ENCODE measurements at places on chromosomes 7 and 10. TPM values are rescaled to one million over a fixed set of nuclear protein-coding genes. Genes with fewer than 3 reads are reported as not detected.
A peak's percentile ranks its signal among the peaks of the same experiment; 100 is the strongest.

TAS2R39 gene
- not detected for total RNA-seq

ASAH2 gene
- 0.40 TPM for total RNA-seq

PTEN gene
- total RNA-seq, result 127 TPM

DNA sequence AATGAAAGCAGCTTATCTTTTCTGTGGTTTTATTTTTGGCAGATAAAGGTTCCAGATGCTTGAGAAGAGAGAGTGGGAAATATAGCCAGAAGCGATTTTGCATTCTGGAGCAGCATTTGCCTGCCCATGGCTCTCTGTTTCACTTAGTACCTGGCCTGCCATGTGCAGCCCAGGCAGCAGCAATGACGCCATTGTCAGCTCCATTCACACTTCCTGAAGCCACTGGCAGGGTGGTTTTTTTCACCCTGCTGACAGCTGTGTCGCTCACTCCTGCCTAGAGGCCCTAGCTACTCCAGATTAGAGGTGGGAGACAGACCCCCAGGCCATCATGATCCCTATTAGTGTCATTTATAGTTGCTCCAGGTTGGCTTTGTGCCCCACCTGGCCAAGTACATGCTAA lies 30.1 kb upstream of the NEUROD6 start:
- no peak overlapping the region for H3K27ac ChIP-seq
- H3K36me3 ChIP-seq, result no peaks in the 10 kb centered on the region
- H3K4me3 ChIP-seq, result no peak overlapping the region
- H3K27me3 ChIP-seq, result no peaks in the 10 kb centered on the region
- no peak for DNase-seq
- peaks cover 3% of the 10 kb centered on the region for H3K4me1 ChIP-seq

ADRA2A gene
- total RNA-seq, result 16.2 TPM

DNA sequence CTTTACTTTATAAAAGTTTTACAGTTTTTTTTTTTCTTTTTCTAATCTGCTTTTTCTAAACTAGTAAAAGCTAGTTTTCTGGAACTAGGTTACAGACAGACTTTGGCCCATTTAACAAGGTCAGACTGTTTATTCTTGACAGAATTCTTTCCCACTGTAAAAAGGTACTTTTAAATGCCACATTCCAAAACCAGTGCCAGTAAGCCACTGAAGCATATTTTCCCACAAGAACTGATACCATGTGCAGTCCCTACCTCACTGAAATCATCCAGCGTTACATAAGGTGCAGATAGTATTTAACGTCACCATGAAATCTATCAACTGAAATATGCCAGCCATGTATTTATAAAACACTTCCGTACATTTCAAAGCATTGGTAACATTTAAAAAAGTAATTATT lies 121.6 kb downstream of the CDK6 start:
- DNase-seq, result no peak
- H3K27me3 ChIP-seq, result no peaks in the 10 kb centered on the region
- peak overlapping the region; percentile 13 for H3K27ac ChIP-seq
- H3K4me1 ChIP-seq, result no peaks in the 10 kb centered on the region
- H3K4me3 ChIP-seq, result no peak overlapping the region

ZNF488 gene
- total RNA-seq, result not detected

CTAGE6 gene
- 1.5 TPM for total RNA-seq

DNA sequence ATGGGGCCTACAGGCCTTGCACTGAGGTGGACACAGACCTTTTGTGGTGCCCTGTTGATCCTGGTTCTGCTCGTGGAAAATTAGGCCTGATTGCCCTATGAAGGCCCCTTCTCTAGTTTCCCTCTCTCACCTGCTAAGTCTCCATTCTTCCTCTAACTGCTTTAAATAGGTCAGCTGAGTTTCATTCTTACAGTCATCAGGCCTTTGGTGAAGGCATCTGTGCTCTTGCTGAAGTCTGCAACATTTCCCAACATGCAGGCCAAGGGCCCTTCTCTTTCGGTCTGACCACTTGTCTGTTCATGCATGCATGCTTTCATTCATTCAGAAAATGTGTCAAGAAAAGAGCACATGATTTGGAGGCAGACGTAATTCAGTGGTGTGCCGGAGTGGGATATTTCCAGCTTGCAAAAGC lies 244.0 kb downstream of the BUB3 start:
- no peak overlapping the region for H3K4me3 ChIP-seq
- H3K27me3 ChIP-seq, result no peaks in the 10 kb centered on the region
- DNase-seq, result peak; percentile 18
- H3K4me1 ChIP-seq, result no peaks in the 10 kb centered on the region

STAG3 gene
- total RNA-seq, result 9.4 TPM

NUTM2E gene
- 0.27 TPM for total RNA-seq

MLXIPL gene
- 21.9 TPM for total RNA-seq

GRCh38 chr10:42428534-42428933 lies 209.8 kb downstream of the ZNF33B start:
- no peak for DNase-seq
- H3K36me3 ChIP-seq, result no peaks in the 10 kb centered on the region
- no peaks in the 10 kb centered on the region for H3K27me3 ChIP-seq
- no peak overlapping the region for H3K27ac ChIP-seq
- H3K4me3 ChIP-seq, result no peak overlapping the region

NEUROD6 gene
- total RNA-seq, result not detected

- no peaks in the 10 kb centered on the region for H3K27me3 ChIP-seq
- DNase-seq, result no peak
- no peaks in the 10 kb centered on the region for H3K36me3 ChIP-seq
- no peak overlapping the region for H3K27ac ChIP-seq
- no peak overlapping the region for H3K4me3 ChIP-seq
Measured at GRCh38 chr7:84906889-84907288, 280.0 kb downstream of the SEMA3D start.

DNA sequence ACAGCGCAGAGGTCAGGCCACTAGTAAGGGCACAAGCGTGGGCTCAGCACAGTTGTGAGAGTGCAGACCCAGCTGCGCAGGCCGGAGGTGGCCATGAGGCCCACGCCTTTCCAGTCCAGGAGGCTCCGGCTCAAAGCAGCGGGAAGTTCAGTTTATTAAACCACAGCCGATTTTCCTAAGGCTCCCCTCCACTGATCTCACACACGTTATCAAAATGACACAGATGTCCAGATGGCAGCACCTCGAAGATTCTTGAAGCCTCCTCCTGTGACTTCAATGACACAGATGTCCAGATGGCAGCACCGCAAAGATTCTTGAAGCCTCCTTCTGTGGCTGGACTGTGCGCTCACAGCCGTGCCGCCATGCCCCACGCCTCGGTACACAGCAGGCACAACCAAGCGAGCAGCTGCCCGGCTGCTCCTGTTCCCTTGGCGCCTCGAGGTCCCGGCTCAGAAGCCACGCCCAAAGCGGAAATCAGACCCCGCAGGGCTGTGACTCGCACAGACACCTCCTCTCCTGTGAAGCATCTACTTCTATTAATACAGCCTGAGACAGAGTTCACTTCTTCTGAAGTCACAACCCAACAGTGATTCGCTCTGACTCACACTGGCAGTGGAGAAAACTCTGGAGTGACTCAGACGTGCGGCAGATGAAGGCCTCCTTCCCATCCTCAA lies 122.7 kb downstream of the MAD1L1 start:
- H3K27ac ChIP-seq, result no peak overlapping the region
- DNase-seq, result no peak
- H3K4me1 ChIP-seq, result peaks cover 13% of the 10 kb centered on the region
- no peak overlapping the region for H3K4me3 ChIP-seq

DNA sequence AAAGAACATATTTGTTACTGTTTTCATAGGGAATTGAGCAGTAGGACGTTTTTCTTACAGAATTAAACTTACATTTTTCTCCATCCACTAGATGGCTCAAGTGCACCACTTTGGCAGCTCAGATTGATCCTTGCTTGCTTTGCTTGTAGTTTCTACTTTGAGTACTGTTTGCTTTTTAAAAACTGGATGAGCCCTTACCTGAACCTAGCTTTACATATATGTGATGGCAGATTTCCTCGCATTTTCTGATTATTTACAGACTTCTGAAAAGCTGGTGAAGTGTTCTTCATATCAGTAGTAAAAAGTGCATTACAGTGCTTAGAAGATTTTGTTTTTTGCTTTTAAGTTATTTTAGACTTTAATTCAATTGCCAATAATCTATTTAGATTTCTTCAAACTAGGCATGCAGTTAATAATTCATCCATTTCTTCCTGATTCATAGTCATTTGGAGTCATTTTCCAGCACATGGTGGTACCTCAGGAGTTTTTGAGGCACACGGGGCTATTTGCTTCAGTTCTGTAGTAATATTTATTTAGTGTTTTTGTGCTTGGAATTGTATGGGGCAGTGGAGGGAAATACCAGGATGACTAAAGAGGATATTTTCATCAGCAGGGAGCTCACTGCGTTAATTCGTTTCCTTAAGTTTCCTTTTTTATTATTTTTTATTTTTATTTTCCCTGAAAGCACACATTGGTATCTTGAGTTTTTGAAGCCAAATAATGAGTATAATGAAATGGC lies 57.3 kb downstream of the MAPK8 start:
- peaks cover 10% of the 10 kb centered on the region for H3K4me1 ChIP-seq
- no peaks in the 10 kb centered on the region for H3K27me3 ChIP-seq
- H3K36me3 ChIP-seq, result no peaks in the 10 kb centered on the region
- H3K4me3 ChIP-seq, result no peak overlapping the region
- no peak overlapping the region for H3K27ac ChIP-seq

GRCh38 chr7:71637578-71637977 lies 505.6 kb downstream of the GALNT17 start:
- H3K27ac ChIP-seq, result no peak overlapping the region
- no peak for DNase-seq
- no peak overlapping the region for H3K4me3 ChIP-seq
- H3K4me1 ChIP-seq, result no peaks in the 10 kb centered on the region

RSPH10B gene
- total RNA-seq, result not detected

GRCh38 chr7:107613948-107614347 lies 33.9 kb downstream of the BCAP29 start:
- no peaks in the 10 kb centered on the region for H3K36me3 ChIP-seq
- H3K27ac ChIP-seq, result no peak overlapping the region
- DNase-seq, result no peak
- H3K4me1 ChIP-seq, result peaks cover 5% of the 10 kb centered on the region
- H3K4me3 ChIP-seq, result no peak overlapping the region

DNA sequence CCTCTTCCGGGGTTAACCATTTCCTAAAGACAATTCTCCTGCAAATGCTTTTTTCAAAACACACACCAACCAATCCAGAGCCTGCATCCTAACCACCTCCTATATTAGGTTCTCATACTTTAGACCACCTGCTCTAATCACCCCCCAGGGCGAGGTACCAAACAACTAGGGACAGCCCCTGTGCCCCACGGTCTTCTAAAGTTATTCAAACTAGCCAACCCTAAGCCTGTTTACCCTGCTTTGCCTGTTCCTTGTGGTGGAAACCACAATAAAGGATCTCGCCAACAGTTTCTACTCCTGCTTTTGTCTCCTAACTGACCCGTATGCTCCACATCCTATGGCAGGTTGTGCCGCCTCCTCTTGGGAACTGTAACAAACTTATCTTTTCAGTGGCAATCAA lies 21.1 kb downstream of the SP4 start:
- no peaks in the 10 kb centered on the region for H3K4me1 ChIP-seq
- no peak overlapping the region for H3K4me3 ChIP-seq
- H3K36me3 ChIP-seq, result no peaks in the 10 kb centered on the region
- H3K27me3 ChIP-seq, result no peaks in the 10 kb centered on the region
- DNase-seq, result no peak
- no peak overlapping the region for H3K27ac ChIP-seq

DNA sequence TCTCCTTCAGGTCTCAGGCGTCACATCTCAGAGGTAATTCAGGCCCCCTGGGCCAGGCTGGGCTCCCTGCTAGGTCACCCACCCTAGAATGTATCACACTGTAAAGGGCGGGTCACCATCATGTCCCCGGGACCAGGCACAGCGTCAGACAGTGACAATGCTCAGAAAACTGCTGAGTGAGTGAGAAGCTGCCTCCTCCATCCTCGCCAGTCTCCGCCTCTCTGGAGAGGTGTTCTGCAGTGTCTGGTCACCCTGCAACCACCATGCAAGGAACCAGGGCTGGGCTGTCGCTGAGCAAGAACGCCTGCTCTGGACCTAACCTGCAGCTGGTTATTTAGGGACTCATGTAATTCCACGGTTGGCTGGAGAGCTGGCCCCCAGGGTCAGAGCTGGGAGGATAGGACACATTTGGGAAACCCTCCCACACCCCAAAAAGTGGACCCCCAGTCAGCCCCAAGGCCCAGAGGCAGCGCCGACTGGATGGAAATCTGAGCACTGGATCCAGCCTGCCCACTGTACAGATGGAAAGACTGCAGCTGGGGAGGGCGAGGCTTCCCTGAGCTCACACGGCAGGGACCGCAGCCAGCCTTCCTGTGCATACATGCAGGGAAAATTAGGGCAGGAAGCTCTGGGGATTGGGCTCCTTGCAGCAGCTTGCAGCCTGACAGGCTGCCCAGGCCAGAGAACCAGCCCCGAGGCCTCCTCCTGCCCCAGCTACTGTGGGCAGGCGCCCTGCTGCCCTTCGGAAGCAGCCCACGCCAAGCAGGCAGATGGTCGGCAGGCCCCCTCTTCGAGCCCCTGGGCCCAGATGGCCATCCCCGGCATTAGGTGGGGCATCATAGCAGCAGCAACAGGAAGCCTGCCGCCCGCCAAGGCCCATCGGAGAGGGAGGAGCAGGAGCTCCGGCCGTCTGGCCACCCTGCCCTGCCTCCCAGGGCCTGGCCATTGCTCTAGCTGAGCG lies 105.4 kb upstream of the ZMIZ1 start:
- no peaks in the 10 kb centered on the region for H3K27me3 ChIP-seq
- H3K36me3 ChIP-seq, result no peaks in the 10 kb centered on the region
- no peak overlapping the region for H3K27ac ChIP-seq
- no peak overlapping the region for H3K4me3 ChIP-seq

TLL2 gene
- not detected for total RNA-seq

GPR146 gene
- not detected for total RNA-seq

GRCh38 chr7:81845744-81846241 lies 75.9 kb upstream of the HGF start:
- H3K27me3 ChIP-seq, result no peaks in the 10 kb centered on the region
- peak overlapping the region; percentile 31 for H3K27ac ChIP-seq
- H3K36me3 ChIP-seq, result no peaks in the 10 kb centered on the region
- DNase-seq, result no peak
- no peaks in the 10 kb centered on the region for H3K4me1 ChIP-seq

DNA sequence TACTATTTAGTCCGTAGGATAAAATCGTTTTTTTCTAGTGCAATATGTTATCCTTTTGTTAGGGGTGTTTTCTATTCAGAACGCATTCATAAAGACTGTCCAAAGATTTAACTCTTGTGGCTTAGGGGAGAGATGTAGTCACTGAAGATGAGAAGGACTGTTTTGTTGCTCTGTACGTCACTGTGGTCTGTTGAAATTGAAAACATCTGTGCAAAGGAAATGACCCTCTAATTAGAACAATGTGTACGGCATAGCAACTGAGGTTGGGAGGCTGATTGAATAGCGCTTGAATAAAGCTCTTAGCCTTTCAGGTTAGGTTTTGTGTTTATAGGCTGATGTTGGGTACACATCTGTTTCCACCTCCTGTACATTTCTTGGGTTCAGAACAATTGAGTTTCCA lies 453.4 kb upstream of the AKR1E2 start:
- no peak overlapping the region for H3K27ac ChIP-seq
- no peaks in the 10 kb centered on the region for H3K36me3 ChIP-seq
- no peaks in the 10 kb centered on the region for H3K27me3 ChIP-seq
- no peak overlapping the region for H3K4me3 ChIP-seq
- no peak for DNase-seq

GRCh38 chr7:47501406-47501805 lies 80.5 kb downstream of the TNS3 start:
- peak overlapping the region; percentile 55 for H3K27ac ChIP-seq
- no peak for DNase-seq
- H3K36me3 ChIP-seq, result no peaks in the 10 kb centered on the region
- H3K4me3 ChIP-seq, result no peak overlapping the region
- H3K27me3 ChIP-seq, result no peaks in the 10 kb centered on the region
- H3K4me1 ChIP-seq, result peaks cover 67% of the 10 kb centered on the region

HMX3 gene
- total RNA-seq, result 1.2 TPM

All from transverse colon (tissue), 4 donors.